Activated CD4-positive, alpha-beta memory T cell treated with anti-CD3 and anti-CD28 coated beads for 36 hours (primary cell): ENCODE measurements at places on chromosomes 6 and 20.

DNA sequence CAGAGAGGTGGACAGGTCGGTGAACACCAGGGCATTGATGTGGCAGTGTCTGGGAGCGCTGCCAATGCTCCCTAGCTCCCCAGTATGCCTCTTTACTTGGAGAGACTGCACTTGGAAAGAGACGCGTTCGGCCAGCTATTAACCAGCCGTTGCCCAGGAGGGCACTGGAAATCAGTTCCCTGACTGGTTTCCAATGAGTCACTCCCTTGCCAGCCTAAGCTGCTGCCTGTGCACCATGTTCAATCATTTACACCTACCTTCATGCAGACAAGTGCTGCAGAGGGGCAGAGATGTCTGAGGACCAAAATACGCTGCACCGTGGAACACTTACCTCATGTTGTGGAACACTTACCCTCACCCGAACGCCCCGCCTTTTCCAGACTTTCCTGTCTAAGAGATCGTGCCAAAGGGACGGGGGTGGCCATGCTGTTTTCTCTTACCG, 151.6 kb downstream of the SOBP start:
- no peak for DNase-seq

- DNase-seq: no peak
Measured at GRCh38 chr20:60101891-60102281, 143.7 kb downstream of the CDH26 start.

GRCh38 chr6:40386200-40386599, 201.0 kb downstream of the LRFN2 start:
- no peak for DNase-seq

DNA sequence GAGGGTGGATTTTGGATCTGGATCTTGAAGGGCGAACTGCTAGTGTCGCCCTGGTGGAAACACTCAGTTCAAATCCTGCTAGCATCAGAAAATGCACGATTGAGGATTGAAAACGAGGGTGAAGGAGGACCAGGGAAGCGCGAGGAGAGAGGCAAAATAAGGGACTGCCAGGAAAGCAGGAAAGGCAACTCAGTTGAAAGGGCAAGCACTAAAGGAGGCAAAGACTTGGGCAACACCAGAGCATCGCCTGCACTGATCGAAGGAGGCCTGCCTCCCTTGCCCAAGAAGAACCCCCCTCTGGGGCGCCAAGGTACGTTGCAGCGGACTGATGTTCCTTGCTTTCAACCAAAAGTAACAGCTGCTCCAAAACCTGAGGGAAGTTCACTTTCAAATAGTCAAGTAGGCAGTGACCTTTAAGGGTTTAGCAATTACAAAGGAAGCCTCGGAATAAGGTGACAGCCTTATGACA, 308 bp upstream of the COL21A1 start:
- no peak for DNase-seq

DNA sequence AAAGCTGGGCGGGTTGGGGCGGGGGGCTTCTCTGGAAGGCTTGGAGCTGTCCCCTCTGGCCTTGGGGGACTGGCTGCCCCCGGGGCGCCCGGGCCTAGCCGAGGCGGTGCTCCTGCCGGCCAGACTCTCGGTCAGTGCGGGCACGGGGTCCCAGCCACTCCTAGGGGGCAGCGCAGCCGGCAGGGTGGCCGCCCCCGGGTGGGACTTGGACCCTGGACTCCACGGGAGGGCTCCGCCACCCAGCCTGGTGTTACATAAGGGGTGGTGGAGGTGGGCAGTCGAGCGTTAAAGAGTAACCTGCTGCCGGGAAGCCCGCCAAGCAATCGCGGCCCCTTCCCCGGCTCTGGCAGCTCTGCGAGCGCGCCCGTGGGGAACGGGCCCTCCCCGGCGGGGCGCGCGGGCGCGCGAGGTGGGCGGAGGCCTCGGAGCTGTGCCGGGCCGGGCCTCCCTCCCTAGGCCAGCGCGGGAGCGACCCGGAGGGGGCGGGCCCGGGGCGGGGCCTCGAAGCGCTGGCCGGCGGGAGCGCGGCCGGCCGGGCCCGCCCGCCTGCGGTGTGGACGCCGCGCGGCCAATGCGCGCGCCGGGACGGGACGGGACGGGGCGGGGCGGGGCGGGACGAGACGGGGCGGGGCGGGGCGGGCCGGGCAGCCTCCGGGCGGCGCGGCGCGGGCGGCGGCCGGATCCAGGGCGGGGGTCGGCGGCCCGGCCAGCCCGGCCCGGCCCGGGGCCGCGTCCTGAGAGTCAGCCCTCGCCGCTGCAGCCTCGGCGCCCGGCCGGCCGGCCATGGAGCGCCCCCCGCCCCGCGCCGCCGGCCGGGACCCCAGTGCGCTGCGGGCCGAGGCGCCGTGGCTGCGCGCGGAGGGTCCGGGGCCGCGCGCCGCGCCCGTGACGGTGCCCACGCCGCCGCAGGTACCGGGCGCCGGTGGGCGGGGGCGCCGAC, at the start of gene SLC2A4RG:
Gene SLC2A4RG (plus strand): TSS at position 647 of the 940 bp plus-strand sequence. CDS start 137 bp downstream, at position 784.
- peak; percentile 74 for DNase-seq
